ENCODE measurements at places on chromosomes 4 and X.

DNA sequence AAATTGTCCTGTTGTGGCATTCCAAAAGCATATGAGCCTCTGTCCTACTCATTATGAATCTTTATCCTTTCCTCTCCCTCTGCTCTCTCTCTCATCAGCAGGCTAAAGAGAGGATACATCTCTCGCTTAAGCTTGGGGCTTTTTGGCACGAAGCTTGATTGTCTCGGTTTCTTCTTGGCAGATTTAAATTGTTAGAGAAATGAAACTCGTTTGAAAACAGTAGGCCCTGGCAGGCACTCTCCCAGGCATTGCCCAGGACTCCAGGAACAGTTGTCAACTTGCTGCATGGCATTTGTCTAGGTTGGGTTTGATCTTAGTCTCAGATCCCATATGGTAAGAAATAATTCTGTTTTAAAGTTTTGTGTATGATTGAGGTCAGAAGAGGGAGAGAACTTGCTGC lies 35.5 kb downstream of the NAA11 start:
- DNase-seq = no peak

DNA sequence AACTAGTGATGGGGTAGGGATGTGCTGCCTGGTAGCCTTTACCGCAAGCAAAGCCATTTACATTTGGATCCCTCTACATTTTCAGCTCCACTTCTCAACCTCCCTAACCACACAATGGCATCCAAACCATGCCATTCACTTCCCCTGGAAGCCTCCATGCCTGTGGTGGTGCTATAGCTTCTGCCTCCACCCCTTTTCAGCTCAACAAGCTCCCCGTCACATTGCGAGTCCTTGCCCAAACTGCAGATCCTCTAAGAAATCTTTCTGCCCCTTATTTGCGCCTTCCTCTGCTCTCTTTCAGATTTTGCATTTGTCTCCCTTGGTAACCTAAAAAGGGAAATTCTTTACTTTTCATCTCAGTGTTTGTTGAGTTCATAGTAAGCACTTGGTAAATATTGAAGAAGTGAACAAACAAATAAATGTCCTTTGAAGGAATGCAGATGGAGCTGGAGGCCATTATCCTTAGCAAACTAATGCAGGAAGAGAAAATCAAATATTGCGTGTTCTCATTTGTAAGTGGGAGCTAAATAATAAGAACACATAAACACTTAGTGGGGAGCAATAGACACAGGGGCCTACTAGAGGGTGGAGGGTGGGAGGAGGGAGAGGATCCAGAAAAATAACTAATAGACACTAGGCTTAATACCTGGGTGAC lies 6.9 kb downstream of the CYTL1 start:
- DNase-seq = no peak

DNA sequence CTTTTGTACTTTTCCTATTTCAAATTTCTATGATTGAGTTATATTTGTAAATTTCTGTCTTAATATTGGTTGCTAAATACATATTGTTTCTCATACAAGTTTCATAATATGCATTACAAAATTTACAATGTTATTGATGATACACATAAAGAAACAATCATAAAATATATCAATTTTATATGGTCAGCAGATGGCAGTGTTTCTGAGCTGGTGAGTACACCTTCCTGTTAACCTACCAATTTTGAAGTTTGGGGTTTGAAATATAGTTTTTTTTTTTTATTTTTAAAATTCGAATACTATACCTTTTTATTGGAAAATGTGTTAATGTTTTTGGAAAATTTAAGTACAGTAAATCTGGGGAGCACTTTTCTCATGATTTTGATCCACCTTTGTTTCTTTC lies 1953.1 kb upstream of the ADGRL3 start:
- DNase-seq = no peak

- no peak for DNase-seq
These were observed 37.5 kb downstream of the PIGG start for GRCh38 chr4:536351-536972.

- no peak for DNase-seq
These were observed 260.0 kb downstream of the GLUD2 start for GRCh38 chrX:121307449-121307848.

DNA sequence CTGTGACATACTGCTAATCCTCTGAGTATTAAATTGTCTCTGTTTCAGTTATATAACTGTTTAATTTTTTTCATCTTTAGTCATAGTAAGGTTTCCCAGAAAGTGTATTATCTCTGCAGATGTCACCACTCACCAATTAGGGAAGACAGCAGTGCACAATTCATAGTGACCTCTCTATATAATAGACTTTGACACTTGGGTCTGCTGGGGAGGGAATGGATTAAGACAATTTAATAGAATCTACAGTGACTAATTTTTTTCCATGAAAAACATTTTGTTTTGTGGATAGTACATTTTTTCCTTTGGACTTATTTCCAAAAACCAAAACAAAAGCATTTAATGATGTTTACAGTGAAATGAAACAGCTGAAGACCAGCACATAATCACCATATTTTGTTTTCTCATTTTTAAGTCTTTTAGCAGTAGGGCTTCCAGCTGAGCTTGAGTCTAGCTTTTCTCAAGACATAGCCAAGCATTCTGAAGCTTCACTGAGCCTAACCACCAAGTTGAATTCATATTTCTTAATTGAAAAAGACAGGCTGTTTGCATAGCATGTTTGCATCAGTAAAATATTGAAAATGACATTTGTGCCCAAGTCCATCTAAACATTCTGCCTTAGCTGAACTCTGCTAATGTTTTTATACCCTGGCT lies 69.5 kb downstream of the PCDH19 start:
- no peak for DNase-seq
